ENCODE measurements at places on chromosomes 1 and 21.

- DNase-seq = no peak
Observed at GRCh38 chr1:78440381-78440793, 50.4 kb upstream of the PTGFR start.

DNA sequence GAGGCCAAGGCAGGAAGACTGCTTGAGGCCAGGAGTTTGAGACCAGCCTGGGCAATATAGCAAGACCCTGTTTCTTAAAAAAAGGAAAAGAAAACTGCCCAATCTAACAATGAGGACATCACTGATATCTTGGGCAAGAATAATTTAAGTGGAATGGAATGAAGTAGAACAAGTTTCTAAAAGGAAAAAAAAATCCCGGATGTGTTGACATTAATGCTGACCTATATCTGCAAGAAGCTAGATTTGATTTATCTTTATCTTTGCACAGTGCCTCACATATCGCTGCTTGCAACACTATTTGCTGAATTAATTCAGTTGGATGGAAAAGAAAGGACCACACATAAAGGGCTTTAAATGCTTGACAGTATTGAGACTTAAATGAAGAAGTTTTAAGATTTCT is 27.8 kb downstream of the DIPK1A start:
- DNase-seq = no peak

- no peak for DNase-seq
Observed at GRCh38 chr1:14786109-14786675, 187.7 kb downstream of the KAZN start.

DNA sequence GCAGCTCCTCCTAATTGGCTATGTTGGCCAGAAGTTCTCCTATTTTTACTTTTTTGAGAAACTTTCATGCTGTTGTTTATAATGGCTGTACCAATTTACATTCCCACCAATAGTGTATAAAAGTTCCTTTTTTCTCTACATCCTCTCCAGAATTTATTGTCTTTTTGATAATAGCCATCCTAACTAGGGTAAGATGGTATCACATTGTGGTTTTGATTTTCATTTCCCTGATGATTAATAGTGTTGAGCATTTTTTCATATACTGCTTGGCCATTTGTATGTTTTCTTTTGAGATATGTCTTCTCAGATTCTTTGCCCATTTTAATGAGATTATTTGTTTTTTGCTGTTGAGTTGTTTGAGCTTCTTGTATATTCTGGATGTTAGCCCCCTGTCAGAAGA is 46.8 kb downstream of the NTMT2 start:
- DNase-seq = no peak

GRCh38 chr1:5873556-5873955 is 118.7 kb downstream of the NPHP4 start:
- DNase-seq = no peak

DNA sequence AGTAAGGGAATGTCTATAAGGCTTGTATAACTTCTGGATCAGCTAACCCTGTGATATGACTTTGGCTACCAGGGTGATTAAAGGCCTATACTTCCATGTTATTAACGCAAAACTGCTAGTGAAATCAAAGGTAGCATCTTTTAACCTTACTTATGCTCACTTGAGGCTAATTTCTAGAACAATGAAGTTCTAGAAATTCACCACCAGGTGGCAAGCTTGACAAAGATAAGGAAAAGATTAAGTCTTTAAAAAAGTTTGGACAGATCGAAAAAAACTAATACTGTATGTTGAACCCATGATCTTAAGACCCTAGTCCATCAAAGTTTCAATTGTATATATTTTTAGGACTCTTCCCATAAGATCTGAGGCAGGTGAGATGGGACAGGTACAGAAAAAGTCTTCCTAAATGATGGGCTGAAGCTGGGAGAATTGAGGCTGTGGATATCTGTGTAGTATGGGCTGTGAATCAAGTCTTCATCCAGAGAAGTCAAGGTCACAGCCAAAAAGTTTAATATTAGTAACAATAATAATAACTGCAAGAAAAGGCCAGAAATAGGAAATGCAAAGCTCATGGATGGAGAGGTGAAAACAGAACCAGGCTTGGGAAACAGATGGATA is 18.8 kb downstream of the KYAT3 start:
- DNase-seq = no peak

DNA sequence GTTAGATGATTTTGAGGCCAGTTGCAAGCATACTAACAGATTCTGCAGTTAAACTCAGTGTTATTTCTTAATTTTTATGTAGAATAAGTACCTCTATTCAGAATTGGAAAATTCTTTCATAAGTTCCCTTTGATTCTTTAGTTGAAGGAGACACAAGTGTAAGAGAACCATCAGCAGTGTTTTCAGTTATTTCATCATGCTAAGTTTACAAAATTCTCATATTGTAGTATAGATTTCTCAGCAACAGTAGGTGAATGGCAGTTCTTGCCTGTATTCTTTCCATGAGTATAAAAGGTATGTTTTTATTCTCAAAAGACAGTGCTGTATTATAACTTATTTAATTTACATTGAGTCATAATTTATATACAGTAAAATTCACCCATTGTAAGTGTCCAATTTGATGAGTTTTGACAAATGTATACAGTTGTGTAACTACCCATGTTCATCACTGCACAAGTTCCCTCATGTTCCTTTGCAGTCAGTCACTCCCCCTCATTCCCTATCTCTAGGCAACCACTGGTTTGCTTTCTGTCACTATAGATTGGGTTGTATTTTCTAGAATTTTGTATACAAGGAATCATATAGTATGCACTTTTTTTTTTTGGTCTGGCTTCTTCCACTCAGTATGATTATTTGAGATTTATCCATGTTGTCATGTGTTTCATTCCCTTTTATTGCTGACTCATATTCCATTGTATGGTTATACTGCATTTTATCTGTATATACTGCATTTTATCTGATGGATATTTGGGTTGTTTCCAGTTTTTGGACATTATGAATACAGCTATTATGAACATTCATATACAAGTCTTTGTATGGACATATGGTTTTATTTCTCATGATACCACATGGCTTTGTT is 3.9 kb downstream of the RPS6KC1 start:
- DNase-seq = no peak

GRCh38 chr1:209406595-209406994 is 176.9 kb upstream of the CAMK1G start:
- DNase-seq = no peak

- DNase-seq = no peak
Observed at GRCh38 chr1:158101455-158101854, 79.2 kb upstream of the CD1D start.

DNA sequence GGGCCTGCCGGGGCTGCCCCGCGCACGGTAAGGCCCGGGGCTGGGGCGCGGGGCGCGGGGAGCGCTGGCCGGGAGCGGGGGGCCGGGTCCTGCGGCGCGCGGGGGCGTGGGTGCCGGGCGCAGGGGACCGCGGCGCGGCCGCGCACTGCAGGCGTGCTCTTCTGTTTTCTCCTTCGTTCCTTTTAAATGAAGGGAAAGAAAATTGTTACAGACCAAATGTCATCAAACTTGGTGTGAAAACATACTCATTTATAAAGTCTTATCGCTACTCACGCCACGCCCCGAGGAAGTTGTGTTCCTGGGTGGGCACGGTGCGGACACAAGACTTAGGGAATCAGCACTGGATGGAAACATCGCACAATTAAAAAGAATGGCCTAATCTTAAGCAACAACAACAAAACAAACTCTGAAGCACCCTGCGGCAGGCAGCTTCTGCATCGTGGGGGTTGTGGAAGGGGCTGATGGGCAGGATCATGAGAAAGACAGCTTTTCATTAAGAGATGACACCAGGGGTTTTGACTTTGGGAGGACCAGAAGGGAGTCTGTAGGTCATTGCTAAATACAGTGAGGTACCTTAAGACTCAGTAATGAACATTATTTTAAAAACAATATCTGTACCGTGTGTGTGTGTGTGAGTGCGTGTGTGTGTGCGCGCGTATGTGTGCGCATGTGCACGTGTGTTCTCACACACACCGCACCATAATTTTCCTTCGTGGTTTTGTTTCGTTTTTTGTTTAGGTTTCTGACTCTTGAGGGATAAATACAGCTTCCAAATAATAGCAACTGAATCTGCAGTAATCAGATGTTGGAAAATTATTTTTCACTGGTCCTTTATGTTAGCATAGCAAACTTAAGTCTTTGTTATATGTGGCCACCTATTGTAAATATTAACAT is 548 bp downstream of the B3GALT5 start:
- no peak for DNase-seq

DNA sequence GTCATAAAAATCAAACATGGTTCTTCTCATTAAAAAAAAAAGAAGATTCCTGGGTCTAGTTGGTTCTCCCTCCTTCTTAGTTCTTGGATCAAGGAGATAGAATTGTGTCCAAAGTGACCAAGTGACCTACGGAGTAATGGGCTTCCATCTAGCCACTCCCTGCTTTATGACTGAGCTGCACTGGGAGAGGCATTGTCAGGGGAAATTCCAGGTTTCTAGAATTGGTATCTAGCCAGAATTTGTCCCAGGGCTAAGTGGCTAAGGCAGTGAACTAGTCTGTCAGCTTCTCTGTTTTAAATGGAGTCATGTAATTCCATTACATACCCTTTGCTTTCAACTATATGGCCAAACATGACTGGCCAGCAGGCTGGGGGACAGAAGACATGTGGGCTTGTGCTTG is 40.1 kb upstream of the ERG start:
- no peak for DNase-seq

DNA sequence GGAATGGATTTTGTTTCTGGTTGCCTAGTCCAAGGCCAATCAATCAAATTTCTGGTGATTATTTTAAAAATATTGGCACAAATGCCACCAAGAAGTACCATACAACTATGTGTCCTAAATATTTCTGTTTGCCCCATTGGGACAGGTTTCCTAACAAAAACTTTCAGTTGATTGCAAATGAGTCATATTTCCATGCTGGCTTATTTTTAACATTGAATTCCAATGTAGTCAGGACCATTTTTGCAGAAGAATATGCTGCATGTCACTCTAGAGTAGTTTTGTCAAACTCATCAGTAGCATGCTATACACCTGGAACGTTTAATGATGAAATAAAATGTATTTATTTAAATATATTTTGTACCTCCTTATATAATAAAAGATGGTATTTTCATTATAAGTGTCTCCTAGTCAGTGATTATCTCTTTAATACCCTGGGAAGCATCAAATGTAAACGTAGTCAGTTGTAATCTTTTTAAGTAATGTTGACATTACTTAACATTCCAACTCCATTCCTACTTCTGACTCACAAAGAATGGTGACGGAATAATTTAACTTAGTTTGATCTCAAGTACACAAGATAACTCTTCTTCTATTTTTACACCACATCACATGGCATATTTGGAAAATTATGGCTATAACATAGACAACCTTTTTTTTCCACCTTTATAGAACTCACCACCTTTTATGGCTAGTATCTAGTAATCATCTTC is 39.0 kb upstream of the USH2A start:
- no peak for DNase-seq

DNA sequence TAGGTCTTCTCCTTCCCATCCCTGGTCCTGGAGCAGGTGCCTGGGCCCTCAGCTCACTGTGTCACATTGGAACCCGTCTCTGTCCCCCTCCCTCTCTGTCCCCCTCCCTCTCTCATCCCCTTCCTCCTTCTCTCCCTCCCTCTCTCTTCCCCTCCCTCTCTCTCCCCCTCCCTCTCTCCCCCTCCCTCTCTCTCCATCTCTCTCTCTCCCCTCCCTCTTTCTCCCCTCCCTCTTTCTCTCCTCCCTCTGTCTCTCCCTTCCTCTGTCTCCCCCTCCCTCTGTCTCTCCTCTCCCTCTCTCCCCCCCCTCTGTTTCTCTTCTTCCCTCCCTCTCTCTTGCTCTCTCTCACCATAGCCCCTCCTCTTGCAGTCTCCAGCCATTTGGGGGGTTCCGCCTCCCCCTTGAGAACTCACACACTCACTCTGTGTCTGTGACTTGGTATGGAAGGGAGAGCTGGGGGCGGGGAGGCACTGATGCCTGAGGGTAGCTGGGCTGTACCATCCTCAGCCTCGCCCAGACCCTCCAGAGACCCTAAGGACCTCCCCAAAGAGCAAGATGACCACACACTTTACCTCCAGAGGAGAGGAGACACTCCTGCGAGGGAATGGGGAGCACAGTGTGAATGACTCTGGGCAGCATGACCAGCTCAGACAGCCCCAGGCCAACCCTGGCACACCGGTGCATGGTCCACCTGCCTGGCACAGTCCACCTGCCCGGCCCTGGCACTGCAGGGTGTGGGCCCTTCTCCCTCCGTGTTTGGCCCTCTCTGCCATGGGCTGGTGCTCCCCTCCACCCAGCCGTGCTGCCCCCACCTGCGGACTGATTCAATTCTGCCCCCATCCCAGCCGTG is 102.8 kb upstream of the ARHGEF16 start:
- no peak for DNase-seq

- no peak for DNase-seq
Observed at GRCh38 chr1:168520052-168520751, 23.6 kb downstream of the XCL2 start.

GRCh38 chr1:184065559-184065958 is 14.0 kb downstream of the TSEN15 start:
- no peak for DNase-seq

- DNase-seq = no peak
Observed at GRCh38 chr1:230713138-230713537, 784 bp downstream of the AGT start.

GRCh38 chr1:16111771-16112595 is 38.5 kb upstream of the FAM131C start:
- no peak for DNase-seq

- no peak for DNase-seq
Observed at GRCh38 chr1:41830726-41831125, 88.0 kb downstream of the HIVEP3 start.

DNA sequence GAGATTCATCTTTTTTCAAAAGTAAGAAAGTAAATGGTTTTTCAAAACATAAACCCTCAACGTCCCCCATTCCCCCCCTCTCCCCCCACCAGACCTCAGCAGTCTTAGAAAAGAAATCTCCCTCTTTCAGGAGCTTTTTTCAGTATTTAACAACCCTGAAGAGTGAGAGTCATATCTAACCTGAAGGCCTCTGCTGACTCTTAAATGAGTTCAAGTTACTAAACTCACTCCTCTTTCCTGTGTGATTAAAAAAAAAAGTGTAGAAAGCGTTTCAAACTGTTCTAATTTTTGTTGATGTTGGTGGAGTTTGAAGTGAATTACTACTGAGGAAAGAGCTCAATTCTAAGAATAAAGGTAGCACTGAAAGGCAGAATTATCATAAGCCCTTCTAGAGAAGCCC is 93.7 kb downstream of the VAV3 start:
- no peak for DNase-seq

DNA sequence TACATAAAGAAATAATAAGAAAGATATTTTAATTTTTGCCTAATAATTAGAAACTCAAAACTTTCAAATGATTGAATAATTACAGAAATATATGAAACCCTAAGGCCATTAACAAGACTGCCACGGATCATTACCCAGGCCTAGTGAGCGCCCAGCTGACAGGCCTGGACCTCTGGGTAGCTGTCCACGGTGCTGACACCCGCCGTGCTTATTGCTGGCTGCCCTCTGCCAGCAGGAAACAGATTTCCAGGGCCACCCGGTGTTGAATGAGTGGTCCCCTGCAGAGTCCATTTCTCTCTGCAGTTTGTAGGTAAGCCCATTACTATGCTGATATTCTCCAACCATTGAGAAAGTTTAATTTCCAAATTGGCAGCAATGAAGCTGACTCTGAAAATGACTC is 254.4 kb upstream of the GJB5 start:
- peak; percentile 24 for DNase-seq

GRCh38 chr1:34656299-34656698 is 98.5 kb upstream of the GJB5 start:
- no peak for DNase-seq
